ENCODE measurements at places on chromosomes 2 and 18.

- no peak for DNase-seq
These were observed 54.2 kb downstream of the AKAIN1 start for GRCh38 chr18:5142859-5143258.

DNA sequence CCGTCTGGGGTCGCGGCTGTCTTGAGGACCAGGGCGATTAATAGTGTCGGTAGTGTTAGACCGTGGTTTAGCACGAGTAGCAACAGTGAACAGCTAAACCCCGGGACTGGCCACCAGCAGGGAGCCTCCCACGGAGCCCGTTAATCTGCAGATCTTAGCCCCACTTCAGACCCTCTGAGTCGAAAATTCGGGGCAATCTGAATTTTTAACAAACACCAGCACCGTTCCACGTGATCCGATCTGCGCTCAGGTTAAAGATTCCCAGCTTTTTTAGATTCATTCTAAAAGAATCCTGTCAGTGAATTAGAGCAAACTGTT, 479 bp upstream of the ATP5F1A start:
- no peak for DNase-seq

DNA sequence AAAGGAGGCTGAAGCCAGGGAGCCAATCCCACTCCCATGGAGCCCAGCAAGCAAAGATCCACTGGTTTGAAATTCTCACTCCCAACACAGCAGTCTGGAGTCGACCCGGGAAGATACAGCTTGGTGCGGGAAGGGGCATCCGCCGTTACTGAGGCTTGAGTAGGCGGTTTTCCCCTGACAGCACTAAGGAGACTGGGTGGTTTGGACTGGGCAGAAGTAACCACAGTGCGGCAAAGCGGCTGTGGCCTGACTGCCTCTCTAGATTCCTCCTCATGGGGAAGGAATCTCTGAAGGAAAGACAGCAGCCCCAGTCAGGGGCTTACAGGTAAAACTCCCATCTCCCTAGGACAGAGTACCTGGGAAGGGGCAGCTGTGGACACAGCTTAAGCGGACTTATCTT, 261.6 kb upstream of the KYNU start:
- DNase-seq: no peak

DNA sequence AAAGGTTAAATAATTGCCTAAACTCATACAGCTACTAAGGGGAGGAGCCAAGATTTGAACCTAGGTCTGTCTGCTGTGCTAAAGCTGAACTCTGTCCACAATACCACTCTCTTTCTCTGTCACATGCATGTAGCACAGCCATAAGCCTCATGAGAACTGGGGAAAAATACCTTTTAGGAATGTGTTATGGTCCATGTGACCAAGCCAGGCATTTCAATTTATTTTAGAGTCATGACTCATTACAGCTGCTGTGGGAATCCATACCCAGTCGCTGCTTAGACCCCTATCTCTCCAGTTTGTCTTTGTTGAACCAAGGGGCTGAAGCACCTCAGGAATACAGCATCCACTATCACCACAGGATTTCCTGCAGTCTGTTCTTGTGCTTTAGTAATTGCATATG, 200.0 kb upstream of the SIX3 start:
- DNase-seq: no peak

DNA sequence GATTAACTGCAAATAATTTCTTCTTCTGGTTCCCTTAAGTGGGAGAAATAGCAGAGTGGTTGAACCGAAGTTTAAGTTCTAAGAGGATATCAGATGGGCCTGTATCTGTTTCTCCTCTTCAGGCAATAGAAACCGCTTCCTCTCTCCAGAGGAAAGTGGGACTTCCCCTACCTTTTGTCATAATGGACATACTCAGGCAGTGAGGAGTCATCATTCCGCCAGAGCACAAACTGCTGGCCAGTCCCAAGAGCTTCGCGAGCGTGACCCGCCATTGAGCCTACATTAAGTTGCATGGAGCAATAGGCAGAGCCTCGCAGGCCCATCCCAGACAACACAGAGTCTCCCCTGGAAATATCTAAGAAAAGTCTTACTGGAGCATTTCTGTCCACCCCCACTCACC, 158.9 kb downstream of the LDLRAD4 start:
- DNase-seq: no peak

Data from stimulated activated naive B cell treated with anti-CD40 and anti-IgM and Interleukin-4, amounts not matched to agents 10 μg/mL and 1 μg/mL and 100 μg/mL, for 72 hours (primary cell).